ENCODE measurements at places on chromosomes 2 and 18.

GRCh38 chr2:239536186-239536585 lies 135.4 kb upstream of the HDAC4 start:
- no peak for DNase-seq

GRCh38 chr2:211396815-211397214 lies 840.4 kb downstream of the CPS1 start:
- DNase-seq, result no peak

DNA sequence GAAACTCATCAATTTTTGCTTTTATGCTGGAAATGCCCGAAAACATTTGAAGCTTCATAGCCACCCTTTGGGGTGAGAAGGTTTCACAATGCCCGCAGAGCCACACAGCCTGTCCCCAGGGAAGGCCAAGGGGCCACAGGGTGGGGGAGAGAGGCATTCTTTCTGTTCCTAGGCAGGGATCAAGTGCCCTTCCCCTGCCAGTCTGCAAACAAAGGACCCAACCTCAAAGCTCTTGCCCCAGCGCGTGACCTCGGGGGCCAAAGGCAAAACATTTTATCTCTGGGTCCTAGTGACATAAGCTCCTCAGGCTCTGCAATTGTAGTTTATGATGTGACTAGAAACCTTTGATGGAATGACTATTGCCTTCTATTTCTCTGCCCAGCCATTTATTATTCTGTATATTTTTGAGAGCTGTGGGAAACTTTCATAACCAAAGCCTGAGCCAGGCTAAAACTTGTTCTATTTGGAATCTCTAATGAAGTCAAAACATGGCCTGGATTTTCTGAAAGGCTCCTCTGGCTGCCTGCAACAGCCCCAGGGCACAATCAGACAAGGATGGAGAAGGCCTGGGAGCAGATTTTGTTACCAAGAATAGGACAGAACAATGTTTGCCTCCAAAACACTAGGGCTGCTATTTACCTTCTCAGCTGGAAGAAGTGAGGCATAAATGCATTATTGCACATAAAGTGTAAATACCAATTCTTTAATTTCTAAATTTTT lies 137.2 kb upstream of the KCTD1 start:
- DNase-seq, result no peak

DNA sequence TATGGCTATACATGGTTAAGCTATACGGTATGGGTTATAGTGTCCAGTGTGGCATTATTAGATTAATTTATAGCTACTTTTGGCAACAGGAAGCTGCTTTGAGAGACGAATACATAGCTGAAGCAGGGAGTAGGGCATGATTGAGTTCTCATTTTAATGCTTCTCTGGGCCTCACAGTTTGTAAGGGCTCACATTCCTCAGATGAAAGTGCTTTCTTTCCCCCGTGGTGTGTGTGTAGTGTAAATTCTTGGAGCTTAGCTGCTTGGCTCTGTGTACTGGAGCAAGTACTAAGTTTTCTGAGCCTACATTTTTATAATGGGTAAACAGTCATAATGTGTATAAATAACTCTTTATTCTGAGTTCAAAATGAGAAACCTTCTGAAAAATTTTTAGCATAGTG lies 173.7 kb downstream of the PTPRM start:
- DNase-seq, result no peak

GRCh38 chr2:27288610-27289009 lies 6.4 kb downstream of the TRIM54 start:
- DNase-seq, result no peak

DNA sequence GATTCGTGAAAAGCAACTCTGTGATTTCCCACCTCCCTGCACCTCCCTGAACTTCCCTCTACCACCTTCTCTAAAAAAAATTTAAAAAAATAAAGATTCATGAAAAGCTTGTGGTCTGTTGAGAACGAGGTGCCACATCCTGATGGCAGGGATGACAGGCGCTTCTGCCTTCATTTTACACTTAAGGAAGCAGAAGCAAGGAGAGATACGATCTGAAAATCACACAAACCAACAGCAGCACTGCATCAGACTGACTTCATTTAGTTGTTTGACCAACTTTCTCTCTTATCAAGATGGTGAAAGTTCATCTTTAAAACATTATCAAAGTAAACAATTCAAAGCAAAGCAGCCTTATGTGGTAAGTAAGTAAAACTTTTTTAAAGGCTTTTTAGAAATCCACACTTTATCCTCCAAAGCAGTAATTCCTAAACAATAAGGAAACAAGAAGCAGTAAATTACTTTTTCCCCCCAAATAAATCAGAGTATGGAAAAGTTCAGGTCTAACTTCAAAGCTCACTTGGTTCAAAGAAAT lies 15.5 kb downstream of the WDFY1 start:
- no peak for DNase-seq

GRCh38 chr2:621303-622099 lies 55.7 kb downstream of the TMEM18 start:
- no peak for DNase-seq

- no peak for DNase-seq
Observed at GRCh38 chr2:64599469-64599868, 54.2 kb downstream of the SERTAD2 start.

DNA sequence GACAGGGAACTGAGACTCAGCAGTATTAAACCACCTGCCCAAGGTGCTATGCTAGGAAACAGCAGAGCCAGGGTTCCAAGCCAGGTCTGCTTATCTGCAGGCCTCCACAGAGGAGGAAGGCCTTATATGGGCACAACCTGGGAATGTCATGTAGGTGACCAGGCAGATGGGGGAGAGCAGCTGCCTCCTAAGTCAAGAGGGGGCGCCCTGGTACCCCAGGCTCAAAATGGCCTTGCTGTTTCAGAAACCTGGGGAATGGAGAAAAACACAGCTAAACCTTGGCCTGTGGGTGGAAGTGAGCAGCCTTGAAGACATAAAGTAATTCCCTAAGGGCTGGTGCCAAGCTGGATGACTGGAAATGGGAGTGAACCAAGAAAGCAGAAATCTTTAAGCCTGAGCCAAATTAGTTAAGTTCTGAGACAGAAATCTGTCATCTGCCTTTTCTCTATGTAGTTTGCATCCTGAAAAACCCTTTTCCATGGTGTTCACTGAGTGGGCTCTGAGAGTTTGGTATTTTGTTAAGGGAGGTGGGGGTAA lies 79.1 kb downstream of the MAPK4 start:
- DNase-seq, result peak; percentile 60

DNA sequence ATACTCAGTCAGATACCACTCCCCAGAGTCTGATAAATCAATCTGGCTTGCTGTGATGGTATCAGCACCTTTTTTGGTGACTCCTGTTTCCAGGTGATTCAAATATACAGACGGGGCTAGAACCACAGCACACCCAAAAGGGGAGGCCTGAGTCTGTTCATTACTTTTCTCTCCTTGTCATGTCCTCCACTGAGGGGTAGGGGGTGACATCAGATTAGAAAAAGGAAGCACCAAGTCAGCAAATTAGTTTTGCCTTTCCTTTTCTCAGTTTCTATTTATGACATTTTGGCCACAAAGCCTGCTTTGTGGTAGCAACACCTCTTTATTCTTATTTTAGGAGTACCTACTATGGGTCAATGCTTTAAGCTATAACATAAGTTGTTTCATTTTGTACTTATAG lies 127.4 kb downstream of the CCDC102B start:
- no peak for DNase-seq

- no peak for DNase-seq
Observed at GRCh38 chr2:185372188-185372587, 366.4 kb upstream of the FSIP2 start.

GRCh38 chr2:237738255-237738654 lies 60.3 kb upstream of the RBM44 start:
- DNase-seq, result no peak

GRCh38 chr2:46304635-46305034 lies 7.4 kb downstream of the EPAS1 start:
- no peak for DNase-seq

All from SK-N-DZ (cell line).